Activated CD8-positive, alpha-beta memory T cell treated with anti-CD3 and anti-CD28 coated beads for 1 hour (primary cell): ENCODE measurements at places on chromosomes 3 and 15.

DNA sequence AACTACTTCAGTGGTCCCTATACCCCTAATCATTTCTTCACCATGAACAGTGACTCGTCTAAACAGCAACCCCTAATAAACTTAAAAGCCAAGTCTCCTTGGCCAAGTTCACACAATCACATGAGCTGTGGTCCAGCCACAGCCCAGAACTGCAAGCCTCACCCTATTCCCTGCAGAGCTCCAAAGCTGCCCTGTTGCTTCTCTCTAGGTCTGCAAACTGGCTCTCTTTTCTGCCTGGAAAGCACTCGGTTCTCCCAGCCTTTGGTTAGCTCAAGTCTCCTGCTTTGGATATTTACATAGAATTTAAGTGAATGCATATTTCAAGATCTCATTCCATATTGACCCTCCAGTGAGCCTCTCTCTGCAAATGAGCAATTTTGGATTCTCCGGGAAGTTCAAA lies 107.0 kb downstream of the TOP2B start:
- DNase-seq, result no peak

GRCh38 chr3:98731720-98732285 lies 31.3 kb upstream of the ST3GAL6 start:
- no peak for DNase-seq

DNA sequence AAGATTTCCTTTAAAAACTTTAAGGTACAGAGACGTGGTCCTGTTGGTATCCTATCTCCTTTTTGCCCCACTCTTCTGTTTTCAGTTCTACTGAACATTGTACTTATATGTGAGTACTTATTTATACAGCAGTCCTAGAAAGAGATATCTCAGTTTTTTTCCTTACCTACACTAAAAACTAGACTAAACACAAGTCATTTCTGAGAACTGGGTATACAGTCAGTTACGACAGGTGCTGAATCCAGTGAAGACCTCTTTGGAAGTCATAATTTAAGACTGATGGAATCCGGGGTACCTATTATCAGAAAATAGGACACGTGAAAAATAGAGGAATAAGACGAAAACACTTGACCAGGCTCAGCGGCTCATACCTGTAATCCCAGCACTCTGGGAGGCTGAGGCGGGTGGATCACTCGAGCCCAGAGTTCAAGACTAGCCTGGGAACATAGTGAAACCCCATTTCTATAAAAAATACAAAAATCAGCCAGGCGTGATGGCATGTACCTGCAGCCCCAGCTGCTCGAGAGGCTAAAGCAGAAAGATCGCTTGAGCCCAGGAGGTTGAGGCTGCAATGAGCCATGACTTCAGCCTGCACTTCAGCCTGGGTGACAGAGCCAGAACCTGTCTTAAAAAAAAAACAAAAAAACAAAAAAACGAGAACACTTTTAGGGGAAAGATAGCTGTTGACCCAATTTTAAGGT lies 76.3 kb downstream of the KLHL25 start:
- DNase-seq, result no peak

DNA sequence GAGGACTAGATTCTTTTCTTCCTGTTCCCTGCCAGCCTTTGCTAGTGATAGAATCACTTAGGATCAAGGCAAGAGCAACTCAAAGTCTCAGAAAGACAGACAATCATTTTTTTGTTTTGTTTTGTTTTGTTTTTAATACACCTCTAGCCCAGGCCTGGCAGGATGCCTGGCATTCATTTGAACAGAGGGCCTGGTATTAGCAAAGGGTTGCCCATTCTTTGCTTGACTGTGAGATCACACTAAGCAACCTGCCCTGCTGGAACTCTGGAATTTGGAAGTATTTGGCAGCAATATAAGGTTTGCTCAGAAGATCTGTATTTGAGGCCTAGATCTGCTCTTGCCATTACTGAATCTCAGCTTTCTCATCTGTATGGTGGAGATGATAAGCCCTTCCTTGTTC lies 21.8 kb upstream of the ATP13A5 start:
- DNase-seq, result no peak

- DNase-seq, result no peak
Measured at GRCh38 chr15:79635897-79636561, 203.9 kb downstream of the MINAR1 start.

DNA sequence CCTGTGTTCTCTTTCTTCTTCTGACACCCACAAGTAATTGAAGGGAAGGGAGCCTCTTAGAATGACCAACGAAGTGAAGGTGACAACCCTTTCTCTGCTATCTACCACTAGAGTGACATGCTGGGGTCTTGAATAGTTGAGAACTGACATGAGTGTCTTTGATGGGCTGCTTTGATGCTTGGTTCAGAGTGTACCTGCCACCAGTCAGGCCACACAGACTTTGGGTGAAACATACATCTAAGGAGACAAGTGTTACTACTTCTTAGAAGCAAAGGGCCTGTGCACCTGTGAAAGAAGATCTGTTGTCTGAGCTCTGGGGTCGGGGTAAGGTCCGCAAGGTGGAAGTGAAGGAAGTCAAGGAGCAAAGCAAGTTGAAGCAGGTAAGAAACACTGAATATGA lies 1040.7 kb upstream of the CFAP20DC start:
- DNase-seq, result no peak

- DNase-seq, result no peak
Measured at GRCh38 chr15:78208887-78209645, 25.3 kb downstream of the ACSBG1 start.

GRCh38 chr15:101528108-101528916 lies 38.8 kb upstream of the PCSK6 start:
- DNase-seq, result no peak

DNA sequence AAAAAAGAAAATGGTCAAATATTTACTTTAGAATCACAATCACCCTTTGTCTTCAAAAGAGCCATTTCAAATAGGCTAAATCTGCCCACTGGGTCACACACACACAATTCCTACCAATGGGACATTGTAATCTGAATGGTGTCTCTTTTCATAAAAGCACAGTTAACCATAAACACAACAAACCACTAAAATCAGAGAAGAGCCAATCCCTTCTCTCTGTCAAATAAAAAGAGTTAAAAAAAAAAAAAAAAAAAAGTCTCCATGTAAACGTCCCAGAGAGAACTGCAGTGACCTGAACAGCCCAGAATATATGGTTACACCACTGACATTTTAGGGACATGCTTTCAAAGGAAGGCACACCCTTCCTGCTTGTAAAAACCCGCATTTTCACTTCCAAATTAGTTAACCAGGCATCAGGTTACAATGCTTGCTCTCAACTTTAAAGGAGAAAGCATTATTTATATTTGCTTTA lies 63.7 kb downstream of the PRICKLE2 start:
- no peak for DNase-seq

DNA sequence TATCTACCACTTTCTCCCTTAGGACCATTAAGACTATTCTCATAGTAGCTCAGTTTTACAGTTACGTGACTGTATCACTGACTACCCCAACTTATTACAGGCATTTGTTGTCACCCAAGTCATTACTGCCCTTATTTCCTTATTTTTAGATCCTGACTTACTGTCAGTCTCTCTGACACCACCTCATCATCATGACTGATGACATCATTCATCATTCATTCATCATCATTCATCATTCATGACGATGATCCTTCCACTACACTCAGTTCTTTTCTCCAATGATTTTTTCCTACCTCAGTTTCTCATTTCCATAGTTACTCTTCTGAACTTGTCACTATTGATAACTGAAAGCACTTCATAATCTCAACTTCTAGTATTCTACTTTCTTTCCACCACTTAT lies 83.8 kb downstream of the ADAM10 start:
- DNase-seq, result no peak

GRCh38 chr3:45477041-45477725 lies 88.8 kb downstream of the LARS2 start:
- DNase-seq, result no peak

DNA sequence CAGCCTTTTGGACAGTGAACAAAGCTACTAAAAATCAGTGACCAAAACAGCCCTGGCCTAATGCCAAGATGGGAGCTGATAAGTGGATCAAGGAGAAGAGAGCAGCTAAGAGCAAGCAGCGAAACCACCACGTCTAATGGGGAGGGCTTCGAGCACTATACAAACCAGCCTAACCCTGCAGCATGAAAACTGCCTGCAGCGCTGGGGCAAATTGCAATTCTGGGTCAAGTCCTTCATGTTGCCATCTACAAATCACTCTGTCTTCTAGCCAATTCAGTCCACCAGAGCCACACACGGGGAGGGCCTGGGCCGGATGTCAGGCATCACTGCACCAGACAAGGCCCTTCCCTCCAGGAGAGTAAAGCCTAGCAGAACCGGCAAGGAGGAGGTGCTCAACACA lies 30.5 kb upstream of the SPATA12 start:
- DNase-seq, result no peak

- DNase-seq, result no peak
Measured at GRCh38 chr3:78163379-78163778, 1123.5 kb downstream of the ROBO2 start.

DNA sequence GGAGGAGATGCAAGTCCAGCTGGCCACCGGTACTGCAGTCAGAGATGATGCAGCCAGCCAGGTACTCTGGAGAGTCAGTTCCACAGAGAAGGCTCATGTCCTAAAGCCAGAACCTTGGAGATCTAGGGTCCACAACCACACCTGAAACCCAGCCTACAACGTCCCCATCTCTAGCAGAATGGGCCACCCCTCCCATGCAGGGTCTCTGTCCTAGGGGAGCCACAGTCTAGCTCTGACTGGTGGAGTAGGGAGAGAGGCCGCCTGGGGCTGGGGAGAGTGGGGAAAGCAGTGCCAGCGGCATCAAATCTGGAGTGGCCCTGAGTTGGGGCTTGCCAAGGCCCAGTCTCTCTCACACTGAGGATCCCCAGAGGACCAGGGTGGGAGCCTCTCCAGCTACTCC lies 43.5 kb downstream of the PTH1R start:
- no peak for DNase-seq

DNA sequence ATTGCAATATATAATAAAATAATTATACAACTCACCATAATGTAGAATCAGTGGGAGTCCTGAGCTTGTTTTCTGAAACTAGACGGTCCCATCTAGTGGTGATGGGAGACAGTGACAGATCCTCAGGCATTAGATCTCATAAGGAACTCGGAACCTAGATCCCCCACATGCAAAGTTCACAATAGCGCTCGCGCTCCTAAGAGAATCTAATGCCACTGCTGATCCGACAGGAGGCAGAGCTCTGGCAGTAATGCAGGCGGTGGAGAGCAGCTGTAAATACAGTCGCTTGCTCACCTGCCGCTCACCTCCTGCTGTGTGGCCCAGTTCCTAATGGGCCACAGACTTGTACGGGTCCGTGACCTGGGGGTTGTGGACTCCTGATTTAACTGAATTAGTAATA lies 87.8 kb downstream of the P3H2 start:
- no peak for DNase-seq

GRCh38 chr3:88152841-88153240 lies 3.1 kb downstream of the C3orf38 start:
- DNase-seq, result no peak

- DNase-seq, result no peak
Measured at GRCh38 chr15:22887157-22887951, 48.9 kb downstream of the NIPA2 start.

DNA sequence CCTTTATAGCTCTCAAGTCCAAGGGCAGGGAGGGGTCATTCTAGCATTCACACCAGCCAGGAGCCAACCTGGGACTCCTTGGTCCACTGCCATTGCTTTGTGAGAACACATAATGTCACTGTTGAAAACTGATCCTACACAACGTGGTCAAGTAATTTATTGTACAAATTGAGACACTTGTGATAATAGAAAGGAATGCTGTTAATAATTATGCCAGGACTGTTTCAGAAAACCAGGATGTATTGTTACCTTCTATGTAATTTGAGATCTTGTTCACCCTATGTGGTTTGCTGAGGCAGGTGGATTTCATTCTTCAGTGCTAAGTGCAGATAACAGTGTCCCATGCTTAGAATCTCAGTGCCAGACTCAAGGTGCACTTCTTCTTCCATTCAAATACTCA lies 33.3 kb downstream of the TMCO5A start:
- DNase-seq, result no peak

DNA sequence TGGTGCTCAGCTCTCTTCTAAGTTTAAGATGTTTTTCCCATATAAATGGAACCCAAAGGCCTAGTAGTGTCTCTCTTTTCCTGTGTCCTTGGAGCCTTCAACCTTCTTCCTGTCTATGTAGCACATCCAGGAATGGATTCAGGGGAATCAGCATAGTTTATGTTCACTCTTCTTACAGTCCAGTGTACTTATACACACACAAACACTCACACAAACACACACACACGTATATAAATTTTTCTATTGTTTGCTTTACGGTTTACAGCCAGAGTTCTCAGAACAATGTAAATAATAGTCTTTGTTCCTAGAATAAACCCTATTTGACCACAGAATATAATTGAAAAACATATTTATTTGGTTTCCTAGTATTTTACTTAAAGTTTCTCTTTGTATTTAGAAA lies 36.9 kb downstream of the STAC start:
- DNase-seq, result no peak

- DNase-seq, result no peak
Measured at GRCh38 chr3:121981473-121981872, 40.6 kb downstream of the ILDR1 start.

GRCh38 chr15:31510057-31510456 lies 183.4 kb downstream of the KLF13 start:
- no peak for DNase-seq

GRCh38 chr3:32757618-32758374 lies 60.0 kb upstream of the TRIM71 start:
- DNase-seq, result no peak

GRCh38 chr3:79846148-79846933 lies 78.5 kb upstream of the ROBO1 start:
- DNase-seq, result no peak

GRCh38 chr3:109743981-109744380 lies 406.6 kb upstream of the DPPA4 start:
- DNase-seq, result no peak

DNA sequence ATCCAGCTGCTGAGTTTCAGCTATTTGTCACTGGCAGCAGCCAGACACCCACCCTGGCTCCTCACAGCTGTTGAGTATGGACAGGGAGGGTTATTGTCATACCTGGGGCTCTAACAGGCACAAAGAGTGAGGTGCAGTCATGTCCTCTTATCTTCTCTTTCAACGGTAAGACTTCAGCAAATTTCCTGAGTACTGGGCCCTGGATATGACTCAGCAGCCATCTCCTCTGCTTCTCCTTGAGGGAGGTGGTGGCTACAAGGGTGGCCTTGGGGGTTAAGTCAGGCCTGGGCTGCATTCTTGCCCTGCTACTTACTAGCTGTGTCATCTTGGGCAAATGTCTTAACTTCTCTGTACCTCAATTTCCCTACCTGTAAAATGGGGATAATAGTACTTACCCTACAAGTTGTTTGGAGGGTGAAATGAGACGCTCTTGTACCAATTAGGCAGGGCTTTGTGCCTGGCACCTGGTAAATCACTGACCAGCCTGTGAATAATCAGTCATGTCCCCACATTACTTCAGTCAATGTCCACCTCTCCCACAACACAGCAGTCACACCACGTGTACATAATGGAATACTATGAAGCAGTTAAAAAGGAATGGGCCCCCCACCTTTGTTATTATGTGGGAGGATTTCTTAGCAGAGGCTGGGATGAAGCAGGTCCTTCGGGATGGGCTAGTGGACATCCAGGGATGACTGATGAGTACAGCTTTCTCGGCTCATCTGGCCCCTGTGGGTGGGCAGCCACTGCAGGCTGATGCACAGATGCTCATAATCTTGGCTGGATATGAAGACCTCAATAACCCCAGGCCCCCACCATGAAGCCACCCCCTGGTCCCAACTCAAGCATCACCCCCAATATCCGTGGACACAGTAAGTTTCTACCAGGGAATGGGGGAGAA lies 528.8 kb downstream of the SHQ1 start:
- no peak for DNase-seq
